ENCODE measurements at places on chromosomes 13 and 19. TPM values are rescaled to one million over a fixed set of nuclear protein-coding genes. Genes with fewer than 3 reads are reported as not detected.

The TMEM38A gene
- 0.83 TPM for total RNA-seq

The ELL gene
- total RNA-seq: 25.5 TPM

The CLIP3 gene
- 1.6 TPM for total RNA-seq

DNA sequence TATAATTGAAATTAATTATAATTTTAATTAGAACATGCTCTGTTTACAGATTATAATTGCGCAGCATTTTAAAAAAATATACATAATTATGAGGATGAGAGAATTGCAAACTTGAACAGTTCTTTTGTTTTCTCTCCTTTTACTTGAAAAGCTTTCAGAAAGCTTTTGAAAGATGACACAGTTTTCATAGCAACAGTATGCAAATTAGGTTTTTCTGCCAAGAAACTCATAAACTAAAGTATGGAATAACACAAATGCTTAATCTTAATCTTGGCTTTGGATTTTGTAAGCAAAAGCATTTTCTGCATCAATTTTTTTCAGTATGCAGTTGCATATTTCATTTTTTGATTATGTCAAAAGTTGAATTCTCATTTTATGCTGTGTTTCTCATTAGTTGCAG, 32.8 kb upstream of the AKAP11 start:
- no peaks in the 10 kb centered on the region for H3K4me1 ChIP-seq
- no peak overlapping the region for H3K27ac ChIP-seq
- no peaks in the 10 kb centered on the region for H3K27me3 ChIP-seq
- peaks cover 6% of the 10 kb centered on the region for H3K36me3 ChIP-seq
- DNase-seq: no peak

DNA sequence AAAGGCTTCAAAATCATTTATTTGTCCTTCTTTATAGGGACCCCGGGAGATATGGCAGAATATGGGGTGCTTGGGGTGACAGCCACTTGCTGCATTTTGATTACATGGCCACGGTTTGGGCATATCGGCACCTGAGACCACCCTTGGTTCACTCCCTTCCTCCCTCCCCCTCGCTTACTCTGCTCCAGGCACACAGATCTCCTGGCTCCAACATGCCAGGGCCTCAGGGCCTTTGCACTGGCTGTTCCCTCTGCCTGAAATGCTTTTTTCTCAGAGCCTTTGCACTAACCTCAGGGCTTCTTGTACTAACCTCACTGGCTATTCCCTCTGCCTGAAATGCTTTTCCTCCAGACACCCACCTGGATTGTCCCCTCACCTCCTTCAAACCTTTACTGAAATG, 23.8 kb downstream of the VAV1 start:
- DNase-seq: no peak
- no peaks in the 10 kb centered on the region for H3K27me3 ChIP-seq
- peak overlapping the region; percentile 1 for H3K27ac ChIP-seq

DNA sequence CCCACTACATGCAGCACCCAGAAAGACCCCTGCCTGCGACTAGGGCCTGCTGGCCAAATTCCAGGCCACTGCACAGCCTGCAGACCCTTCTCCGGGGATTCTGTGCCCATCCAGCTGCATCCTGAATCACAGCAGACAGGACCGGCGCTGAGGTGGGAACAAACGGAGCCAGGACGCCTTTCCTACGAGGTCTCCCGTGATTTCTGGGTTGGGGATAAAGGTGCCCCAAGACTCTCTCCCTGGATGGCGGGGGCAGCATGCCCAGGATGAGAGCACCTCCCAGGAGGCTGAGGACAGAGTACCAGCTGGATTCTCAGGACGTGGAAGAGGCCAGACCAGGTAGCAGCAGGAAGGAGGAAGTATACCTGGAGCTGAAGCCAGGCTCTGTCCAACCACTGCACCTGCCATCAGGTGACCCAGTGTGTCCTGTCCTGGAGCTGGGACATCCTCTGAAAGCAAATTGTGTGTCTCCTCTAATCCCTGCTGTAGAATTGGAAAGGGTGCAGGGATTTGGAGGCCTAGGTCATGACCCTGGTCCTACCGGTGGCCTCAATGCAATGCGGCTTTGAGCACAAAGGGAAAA, 3.4 kb upstream of the FUT5 start:
- DNase-seq: no peak
- H3K27ac ChIP-seq: no peak overlapping the region
- H3K4me1 ChIP-seq: no peaks in the 10 kb centered on the region
- no peak overlapping the region for H3K4me3 ChIP-seq

DNA sequence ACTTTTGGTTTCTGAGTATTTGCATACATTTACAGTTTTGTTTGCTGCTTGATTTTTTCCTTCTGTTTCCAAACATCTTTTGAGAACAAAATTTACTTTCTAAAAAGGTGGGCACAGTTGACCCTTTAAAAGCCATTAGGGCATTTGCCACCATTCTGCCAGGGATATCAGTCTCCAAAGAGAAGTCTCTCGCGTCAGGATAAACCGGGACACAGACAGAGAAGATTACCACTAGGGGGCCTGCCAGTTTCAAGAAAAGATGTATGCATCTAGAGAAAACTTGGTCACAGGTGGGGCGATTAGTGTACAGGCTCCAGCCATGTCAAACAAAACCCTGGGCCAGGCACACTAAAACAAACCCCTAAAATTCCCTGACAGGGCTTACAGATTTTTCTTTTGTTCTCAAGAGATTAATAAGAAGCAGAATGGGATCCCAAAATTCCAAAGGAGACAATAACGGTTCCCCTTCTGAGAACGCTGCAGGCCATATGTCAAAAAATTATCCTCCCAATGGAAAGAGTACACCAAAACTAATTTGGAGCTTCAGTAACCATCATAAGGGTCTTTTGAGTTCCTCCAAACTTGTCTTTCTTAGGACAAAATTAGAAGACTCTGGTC, 10.7 kb upstream of the PABPC3 start:
- no peak overlapping the region for H3K27ac ChIP-seq
- no peaks in the 10 kb centered on the region for H3K36me3 ChIP-seq
- peak; percentile 65 for DNase-seq
- peaks cover 15% of the 10 kb centered on the region for H3K27me3 ChIP-seq
- H3K4me1 ChIP-seq: no peaks in the 10 kb centered on the region

- H3K36me3 ChIP-seq: no peaks in the 10 kb centered on the region
- H3K27ac ChIP-seq: no peak overlapping the region
- no peak for DNase-seq
- H3K4me3 ChIP-seq: no peak overlapping the region
- peaks cover 17% of the 10 kb centered on the region for H3K4me1 ChIP-seq
These were observed 8.0 kb downstream of the PTH2 start for GRCh38 chr19:49415102-49415809.

All from activated CD4-positive, alpha-beta T cell treated with anti-CD3 and anti-CD28 coated beads, Interleukin-2, amount 10 ng/mL, durations not matched to agents 24 days and 14 days (primary cell).